Stimulated activated CD8-positive, alpha-beta memory T cell treated with anti-CD3 and anti-CD28 coated beads, Interleukin-4, amount 100 ng/mL, for 1 hour (primary cell): ENCODE measurements at places on chromosomes 4 and X.

GRCh38 chrX:136622568-136622967 is 25.4 kb upstream of the CD40LG start:
- DNase-seq: no peak

DNA sequence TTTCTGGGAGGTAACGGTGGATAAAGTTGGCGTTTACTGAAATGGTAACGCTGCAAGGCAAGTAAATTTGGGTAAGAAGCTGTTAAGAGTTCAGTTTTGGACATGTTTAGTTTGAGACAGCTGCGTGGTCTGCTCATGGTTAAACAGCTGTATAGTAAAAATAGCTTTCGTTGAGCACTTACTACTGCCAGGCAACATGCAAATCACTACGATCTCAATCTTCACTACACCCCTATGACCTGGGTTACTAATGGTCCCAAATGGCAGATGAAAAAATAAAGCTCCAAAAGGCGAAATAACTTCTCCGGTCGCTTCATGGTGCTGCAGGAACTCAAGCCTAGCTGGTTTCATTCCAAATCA is 22.2 kb downstream of the FABP2 start:
- DNase-seq: no peak

DNA sequence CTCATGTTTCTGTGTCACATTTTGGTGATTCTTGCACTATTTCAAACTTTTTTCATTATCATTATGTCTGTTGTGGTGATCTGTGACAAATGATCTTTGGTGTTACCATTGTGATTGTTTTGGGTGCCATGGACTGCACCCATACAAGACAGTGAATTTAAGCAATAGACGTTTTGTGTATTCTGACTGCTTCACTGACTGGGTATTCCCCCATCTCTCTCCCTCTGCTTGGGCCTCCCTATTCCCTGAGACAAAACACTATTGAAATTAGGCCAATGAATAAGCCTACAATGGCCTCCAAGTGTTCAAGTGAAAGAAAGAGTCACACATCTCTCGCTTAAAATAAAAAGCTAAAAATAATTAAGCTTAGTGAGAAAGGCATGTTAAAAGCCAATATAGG is 60.2 kb downstream of the BANK1 start:
- no peak for DNase-seq

DNA sequence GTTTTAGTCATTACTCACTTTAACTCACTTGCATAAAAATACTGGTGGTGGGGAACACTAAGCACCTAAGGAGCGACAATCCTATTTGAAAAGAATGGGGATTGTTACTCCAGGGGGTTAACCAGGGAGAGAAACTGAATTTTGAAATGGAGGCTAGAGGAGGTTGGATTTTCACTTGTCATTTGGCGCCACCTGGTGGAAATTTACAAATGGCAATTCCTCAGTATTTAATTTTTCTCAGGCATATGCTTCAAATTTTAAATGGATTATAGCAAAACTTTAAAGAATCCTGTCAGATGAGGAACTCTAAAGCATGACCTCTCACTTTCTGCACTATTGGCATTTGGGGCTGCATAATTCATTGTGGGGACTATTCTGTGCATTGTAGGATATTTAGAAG is 2.7 kb upstream of the GEMIN8 start:
- DNase-seq: no peak

DNA sequence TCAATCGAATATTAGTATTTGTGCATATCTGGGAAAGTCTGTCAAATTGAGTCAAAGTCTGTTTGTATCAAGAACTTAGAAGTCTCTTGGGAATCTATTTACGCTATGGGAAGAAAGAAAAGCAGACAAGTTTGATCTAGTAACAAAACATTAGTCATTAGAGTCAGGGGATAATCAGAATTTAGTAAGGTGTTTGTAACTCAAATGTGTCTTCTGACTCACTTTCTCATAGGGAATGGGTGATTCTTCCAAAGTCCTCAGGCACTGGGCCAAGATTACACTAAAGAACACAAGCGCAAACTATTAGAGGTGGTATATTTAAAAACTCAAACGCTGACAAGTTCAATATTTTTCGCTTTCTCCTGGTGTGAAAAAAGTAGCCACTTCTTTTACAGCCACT is 926.5 kb downstream of the PDHA2 start:
- no peak for DNase-seq

GRCh38 chrX:42096265-42096920 is 173.0 kb upstream of the CASK start:
- DNase-seq: no peak

DNA sequence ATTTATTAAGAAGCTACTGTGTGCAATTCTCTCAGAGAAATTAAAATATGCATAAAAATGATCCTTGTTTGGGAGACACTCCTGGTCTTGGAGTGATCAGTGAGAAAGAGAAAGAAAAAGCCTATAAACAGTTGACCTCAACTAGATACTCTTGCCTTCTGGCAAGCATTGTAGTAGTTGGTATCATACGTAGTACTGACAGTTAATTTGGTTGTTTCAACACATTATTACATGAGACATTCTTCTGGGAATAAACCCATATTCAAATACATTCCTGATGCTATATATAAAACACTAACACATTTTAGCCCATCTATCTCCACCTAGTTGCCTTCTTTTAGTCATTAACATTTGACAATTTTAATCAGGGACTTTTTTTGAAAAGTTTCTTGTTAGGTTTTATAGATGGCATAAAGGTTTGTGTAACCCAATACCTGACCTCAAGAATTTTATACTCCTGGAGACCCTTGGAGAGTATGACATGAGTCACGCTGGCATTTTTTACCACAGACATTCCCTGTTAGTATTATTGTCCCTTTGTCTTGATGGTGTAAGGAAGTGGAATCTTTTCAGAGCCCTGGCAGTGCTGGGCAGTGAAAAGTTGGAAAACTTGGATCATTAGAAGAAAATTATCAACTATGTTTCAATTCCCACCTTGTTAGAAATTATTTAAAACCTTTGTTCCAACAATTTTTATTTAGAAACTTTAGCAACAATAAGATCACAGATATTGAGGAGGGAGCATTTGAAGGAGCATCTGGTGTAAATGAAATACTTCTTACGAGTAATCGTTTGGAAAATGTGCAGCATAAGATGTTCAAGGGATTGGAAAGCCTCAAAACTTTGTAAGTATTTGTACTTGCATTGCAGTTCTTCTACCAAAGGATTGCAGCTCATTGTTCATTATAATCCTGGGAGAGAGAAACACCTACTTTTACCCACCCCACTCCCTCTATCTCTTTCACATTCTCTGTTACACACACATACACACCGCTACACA is 167.1 kb upstream of the PACRGL start:
- DNase-seq: no peak

GRCh38 chr4:163515198-163515597 is 20.7 kb downstream of the TMA16 start:
- DNase-seq: no peak

DNA sequence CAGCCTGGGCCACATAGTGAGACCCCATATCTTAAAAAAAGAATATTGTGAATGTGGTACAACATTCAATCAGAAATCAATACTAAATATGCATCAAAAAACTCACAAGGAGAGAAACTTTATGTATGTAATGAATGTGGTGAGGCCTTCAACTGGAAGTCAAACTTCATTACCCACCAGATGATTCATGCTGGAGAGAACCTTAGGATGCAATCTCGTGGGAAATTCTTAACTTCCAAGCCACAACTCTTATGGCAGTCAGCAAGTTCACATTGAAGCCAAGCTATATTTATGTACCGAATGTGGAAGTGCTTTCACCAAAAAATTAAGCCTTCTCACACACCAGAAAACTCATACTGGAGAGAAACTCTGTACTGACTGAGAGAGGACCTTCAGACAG is 84.5 kb upstream of the UXT start:
- no peak for DNase-seq

DNA sequence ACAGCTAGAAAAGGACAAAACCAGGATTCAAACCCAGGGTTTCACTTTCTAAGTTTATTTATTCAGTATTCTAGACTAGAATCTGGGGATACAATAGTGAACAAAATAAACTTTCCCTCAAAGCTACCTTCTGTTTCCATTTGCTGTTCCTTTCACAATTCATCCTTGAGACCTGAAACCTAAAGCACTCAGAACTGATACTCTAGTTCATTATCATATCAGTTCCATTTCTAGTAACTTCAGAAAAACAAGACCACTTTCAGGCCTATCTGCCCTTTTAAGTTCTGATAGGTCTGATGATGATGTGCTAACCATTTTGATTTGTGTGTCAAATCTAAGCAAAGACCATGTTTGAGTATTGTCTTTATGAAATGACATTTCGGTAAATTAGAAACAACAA is 7.8 kb upstream of the XK start:
- no peak for DNase-seq

DNA sequence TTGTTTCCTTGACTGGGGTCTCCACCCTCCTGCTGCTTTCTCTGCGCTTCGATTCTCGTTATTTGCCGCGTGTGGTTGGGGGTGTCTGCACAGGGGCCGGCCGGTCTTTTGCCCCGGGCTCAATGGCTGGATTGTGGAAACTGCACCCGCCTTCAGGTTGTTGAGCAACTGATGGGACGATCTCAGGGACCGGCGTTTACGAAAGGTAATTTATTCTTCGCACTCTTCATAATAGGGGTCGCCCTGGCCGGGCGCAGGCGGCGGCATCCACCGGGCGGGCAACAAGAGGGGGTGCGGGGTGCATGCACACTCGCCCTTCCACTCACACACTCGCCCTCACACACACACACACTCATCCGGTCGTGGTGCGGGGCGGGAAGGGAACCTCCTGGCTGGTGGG is 1.4 kb downstream of the ADGRL3 start:
- DNase-seq: no peak

GRCh38 chr4:174485025-174485424 is 37.3 kb downstream of the HPGD start:
- no peak for DNase-seq

GRCh38 chr4:95949136-95949765 is 109.4 kb downstream of the PDHA2 start:
- no peak for DNase-seq

DNA sequence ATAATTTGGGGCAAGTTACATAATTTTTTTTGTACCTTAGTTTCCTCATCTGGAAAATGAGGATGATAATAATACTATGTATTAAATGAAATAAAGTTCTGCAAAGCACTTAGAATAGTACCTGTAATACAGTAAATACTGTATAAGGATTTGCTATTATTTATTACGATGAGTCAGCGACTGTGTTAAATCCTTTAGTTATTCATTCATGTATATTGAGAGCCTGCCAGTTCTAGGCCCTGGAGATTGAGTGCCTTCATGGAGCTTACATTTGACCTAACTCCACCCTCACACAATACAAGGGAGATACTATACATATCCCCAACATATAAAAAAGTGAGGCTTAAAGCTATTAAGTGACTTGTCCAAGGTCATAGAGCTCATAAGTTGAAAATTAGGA is 67.0 kb upstream of the CITED1 start:
- no peak for DNase-seq

- DNase-seq: no peak
Observed at GRCh38 chr4:101102114-101102742, 245.1 kb downstream of the PPP3CA start.

DNA sequence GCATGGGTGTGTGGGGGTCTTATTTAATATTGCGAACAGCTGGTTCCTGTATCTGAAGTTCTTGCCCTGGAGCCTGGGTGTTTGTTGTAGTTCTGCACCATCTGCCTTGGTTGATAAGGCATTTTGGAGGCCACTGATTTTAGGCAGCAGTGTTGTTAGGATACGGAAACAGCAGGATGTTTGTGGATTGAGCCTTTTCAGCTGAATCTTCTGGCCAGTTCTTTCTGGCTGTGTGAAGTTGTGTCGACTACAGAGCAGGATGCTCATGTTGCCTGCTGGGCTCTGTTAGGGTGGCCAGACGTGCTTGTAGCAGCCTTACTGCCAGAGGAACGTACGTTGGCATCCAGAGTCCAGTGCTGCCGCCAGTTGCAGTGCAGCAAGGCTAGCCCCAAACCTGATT is 134.2 kb downstream of the PTTG2 start:
- no peak for DNase-seq

- DNase-seq: no peak
Observed at GRCh38 chrX:1803741-1804140, 188.9 kb downstream of the ASMT start.

- no peak for DNase-seq
Observed at GRCh38 chr4:55636656-55636999, 530 bp upstream of the NMU start.

DNA sequence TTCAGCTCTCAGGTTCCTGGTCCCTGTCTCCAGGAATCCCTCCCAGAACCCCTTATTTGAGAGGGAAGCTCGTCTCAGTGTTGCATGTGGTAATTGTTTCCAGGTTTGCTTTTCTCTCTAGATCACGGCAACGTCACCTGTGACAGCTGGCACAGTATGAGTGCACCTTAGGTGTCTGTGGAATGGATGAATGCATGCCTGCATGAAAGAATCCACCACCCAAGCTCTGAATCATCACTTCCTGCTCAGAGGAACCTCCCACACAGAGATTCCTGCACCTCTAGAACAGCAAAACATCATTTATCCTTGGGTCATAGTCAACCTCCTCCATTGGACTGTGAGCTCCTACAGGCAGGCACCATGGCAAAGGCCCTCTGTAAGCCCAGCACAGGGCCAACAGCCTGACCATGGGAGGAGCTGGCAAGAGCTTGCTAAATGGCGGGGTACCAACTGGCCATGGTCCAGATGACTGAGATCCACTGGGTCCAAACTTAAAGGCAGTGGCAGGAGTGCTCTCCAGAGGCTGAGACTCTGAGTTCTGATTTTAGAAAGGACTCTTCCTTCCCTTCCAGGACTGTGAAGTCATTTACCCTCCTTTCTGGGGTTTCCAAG is 116.2 kb downstream of the SLC2A9 start:
- DNase-seq: no peak

- no peak for DNase-seq
Observed at GRCh38 chr4:115272185-115272584, 158.8 kb upstream of the NDST4 start.
